ENCODE measurements at places on chromosomes 6 and 20.

GRCh38 chr6:44229376-44230033 is 6.1 kb downstream of the SLC29A1 start:
- DNase-seq: no peak

- DNase-seq: no peak
These were observed 67.6 kb downstream of the RAB44 start for GRCh38 chr6:36765190-36765589.

DNA sequence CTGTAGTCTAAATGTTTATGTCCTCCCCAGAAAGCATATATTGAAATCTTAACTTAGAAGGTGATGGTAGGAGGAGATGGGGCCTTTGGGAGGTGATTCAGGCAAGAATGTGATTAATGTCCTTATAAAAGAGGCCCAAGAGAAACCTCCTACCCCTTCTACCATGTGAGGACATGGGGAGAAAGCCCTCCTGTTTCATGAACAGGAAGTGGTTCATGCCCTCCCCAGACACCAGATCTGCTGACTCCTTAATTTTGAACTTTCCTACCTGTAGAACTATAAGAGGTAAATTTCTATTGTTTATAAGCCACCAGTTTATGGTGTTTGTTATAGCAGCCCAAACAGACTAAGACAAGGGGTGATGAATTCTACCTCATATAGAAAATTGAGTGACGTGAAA is 8.7 kb upstream of the ECT2L start:
- no peak for DNase-seq

DNA sequence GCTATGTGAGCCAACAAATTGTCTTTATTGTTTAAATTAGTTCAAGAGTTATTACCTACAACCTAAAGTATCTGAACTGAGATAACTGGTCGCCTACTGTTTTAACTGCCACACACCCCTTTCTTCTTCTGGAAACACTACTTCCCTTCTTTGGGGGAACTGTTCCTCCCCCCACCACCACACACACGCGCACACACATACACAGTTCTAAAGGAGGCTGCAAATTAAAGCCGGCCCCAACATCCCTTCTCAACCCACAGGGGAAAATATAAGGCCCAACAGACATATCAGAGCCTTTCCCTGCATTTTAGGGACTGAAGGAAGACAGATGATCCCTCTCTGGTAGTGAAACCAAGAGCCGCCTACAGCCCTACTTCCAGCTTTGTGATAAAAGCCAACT is 348.0 kb upstream of the JARID2 start:
- DNase-seq: no peak

DNA sequence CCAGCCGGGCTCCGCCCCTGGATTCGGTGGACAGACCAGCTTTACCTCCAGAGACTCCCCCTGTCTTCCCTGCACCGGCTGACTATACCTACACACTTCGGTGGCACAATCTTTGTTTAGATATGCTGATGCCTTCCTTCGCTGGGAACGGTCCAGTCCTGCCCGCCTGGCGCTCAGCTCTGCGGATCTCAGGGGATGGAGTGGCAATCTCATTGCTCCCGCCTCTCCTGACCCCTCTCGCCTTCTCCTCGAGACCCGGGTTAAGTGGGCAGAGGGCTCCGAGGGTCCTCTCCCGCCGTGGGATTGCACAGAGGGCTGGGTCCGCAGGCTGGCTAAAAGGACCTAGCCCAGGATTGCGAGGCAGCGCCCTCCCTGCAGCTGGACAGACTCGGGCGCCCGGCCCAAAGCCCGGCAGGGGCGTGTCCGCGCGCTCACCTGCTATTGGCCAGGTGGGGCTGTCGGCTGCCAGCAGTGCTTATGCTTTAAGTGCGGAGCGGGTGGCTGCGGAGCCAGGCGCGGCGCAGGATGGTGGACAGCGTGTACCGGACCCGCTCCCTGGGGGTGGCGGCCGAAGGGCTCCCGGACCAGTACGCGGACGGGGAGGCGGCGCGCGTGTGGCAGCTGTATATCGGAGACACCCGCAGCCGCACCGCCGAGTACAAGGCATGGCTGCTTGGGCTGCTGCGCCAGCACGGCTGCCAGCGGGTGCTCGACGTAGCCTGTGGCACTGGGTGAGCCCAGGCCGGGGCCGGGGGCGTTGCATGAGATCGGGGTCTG is at the start of gene GNMT:
GNMT (plus strand) TSS at position 512 of the 777 bp plus-strand sequence; CDS start at position 526, 14 bp downstream.
- DNase-seq: peak; percentile 58

DNA sequence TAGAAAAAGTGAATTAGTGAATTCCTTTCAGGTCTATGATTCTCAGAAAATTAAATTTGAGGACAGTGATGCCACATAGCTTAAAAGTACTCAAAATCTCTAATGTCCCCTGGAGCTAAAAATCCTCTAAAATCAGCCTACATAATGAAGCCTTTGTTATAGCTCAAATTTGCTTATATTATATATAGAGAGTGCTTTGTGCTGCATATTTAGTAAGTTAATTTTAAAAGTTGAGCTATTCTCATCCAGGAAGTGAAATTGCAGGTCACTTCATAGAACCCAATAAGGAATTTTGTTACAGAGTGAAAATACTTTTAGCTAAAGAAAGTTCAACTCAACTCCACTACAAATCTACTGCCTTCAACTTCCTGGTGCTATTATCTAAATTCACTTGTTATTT is 507.5 kb upstream of the MAP3K7 start:
- DNase-seq: no peak

DNA sequence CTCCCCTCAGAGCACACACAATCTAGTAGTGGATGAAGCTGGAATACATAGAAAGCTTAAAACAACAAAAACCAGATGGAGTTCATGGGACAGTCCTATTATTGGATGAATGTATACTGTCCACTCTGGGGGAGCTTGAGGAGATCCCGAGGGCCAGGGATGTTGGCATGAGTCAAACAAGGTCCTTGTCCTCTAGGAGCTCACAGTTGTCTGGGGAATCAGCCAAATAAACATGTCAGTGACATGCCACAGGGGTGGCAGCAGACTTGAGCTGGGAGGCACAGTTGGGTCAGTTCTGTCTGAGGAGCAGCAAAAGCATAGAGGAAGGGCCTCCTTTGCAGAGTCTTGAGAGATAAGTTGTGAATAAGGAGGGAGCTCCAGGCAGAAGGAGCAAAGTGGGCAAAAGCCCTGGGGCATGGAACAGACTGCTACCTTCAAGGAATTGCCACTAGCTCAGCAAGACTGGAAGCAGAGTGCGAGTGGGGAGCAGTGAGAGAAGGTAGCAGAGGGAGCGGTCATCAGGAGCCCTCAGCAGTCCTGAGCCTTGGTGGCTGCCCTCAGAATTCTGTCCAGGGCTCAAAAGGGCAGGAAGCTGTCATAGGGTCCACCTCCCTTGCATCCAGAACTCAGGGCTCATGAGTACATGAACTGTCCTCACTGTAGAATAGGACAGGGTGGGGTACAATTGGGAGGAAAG is 22.1 kb downstream of the L3MBTL1 start:
- no peak for DNase-seq

GRCh38 chr6:39452306-39453145 is 130.0 kb upstream of the KCNK16 start:
- DNase-seq: no peak

GRCh38 chr6:100130630-100131029 is 136.6 kb upstream of the MCHR2 start:
- DNase-seq: no peak

- DNase-seq: no peak
These were observed 42.4 kb downstream of the ILRUN start for GRCh38 chr6:34654061-34654710.

GRCh38 chr6:45961125-45961524 is 54.5 kb downstream of the CLIC5 start:
- DNase-seq: no peak

DNA sequence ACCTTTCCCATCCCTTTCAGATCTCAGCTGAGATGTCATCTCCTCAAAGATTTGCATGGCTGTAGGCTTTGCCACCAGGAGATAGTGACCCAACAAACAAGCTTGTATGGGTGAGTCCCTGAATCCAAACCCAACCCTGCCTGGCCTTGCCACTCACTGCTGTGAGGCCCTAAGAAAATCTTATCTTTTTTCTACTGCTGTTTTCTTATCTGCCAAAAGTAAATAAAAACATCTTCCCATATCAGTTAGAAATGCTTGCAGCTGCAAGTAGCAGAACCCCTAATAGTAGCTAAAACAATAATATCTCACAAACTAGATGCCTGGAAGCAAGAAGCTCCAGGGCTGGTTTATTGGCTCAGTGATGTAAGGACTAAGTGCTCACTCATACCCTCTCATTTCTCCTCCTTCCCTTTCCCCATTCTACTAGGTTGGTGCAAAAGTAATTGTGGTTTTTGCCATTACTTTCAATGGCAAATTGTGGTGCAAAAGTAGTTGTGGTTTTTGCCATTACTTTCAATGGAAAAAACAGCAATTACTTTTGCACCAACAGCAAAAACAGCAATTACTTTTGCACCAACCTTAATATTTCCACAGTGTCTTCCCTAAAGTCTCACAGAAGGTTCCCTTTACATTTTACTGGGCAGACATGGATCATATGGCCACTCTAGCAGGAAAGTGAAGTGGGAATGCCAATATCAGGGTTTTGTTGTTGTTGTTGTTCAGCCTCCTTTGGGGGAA is 56.7 kb upstream of the PSMF1 start:
- no peak for DNase-seq

GRCh38 chr6:44471271-44471981 is 83.9 kb downstream of the CDC5L start:
- DNase-seq: no peak

DNA sequence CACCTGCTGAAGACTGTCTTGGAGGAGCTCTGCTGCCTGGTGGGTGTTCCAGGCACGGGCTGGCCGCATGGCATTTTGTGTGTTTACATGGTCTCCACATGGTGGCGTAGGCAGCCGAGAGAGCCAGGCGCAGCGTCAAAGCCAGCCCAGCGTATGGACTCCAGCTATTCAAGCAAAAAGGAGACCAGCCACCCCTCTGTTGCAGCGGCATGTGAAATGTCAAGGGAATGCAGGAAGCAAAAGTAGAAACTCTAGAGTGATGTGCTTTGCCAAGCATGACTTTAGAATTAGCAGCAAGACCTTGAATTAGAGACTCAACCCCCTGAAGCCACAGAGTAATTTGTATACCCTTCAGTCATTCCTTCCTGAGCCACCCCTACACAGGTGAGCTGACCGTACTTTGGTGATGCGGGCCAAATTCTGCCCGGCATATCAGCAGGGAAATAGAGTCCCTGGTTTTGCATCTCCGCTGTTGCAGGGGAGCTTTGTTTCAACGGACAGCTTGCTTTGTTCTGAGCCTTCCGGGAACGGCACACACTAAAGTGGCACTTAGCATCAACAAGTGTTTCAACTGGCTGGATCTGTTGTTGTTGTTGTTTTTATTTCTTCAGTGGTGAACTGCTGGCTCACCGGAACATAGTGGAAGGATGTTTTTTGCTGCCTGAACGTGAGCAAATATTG is 48.5 kb downstream of the FNDC1 start:
- DNase-seq: no peak

- DNase-seq: no peak
These were observed 522.6 kb upstream of the MMS22L start for GRCh38 chr6:97805596-97805995.

- no peak for DNase-seq
These were observed 415.6 kb downstream of the GJA1 start for GRCh38 chr6:121851056-121851455.

- no peak for DNase-seq
These were observed 106.8 kb upstream of the THEMIS start for GRCh38 chr6:128007658-128008057.

DNA sequence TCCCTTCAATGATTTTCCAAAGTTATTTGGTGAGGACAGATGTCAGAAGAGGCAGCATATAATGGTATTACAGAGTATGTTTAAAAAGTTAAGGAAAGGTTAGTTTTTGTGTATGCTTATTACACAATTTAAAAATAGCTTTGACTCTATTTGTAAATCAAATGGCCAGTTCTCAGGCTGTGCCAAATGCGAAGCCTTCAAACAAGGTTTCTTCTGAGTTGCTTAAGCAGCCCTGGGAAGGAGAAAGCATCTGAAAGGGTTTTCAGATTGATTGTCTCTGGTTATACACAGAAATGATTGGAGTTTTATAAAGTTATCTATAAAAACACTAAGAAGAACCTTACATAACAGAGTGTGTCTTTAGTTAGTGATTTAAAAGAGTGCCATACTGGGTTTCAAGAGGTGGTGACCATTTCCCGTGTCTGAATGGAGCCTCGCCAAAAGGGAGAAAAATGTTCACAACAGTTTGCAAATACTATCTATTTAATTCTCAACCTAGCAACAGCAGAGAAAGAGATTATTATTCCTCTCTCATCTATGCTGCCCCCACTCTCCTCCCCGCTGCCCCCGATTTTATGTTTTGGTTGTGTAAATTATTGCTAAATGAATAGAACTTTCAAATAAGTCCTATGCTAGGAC is 16.7 kb downstream of the CD109 start:
- no peak for DNase-seq

- DNase-seq: no peak
These were observed 62.4 kb downstream of the DTD1 start for GRCh38 chr20:18650224-18650623.

DNA sequence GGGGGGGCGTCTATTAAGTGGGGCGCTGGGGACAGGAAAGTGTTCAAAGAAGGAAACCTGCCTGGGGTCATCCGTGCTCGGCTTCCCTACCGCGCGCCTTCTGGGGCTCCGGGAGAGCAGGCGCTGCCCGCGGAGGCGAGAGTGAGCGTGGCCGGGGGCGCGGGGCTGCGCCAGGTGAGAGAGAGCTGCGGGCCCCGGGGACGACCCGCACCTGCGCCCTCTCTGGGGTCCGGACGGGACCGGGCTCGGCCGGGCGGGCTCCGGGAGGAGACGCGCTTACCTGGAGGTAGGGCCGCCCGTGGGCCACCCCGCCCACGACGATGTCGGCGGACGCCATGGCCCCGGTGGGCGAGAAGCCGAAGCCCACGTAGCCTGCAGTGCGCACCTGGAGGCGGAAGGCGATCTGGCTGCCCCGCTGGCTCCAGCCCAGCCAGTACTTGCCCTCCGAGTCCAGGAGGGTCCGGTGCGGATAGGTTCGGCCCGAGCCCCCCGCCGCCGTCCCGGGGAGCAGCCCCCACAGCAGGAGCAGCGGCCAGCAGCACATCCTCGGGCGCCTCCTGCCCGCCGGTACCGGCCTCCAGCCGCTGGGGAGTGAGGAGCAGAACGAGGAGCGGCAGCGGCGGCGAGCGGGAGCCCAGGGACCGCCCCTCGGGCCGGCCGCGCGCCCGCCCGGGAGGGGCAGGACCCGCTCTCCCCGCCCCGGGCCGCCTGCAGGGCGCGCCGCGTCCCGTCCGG is at the start of gene MOXD1:
MOXD1 (minus strand) TSS at position 593 of the 735 bp plus-strand sequence; CDS start at position 544, 49 bp downstream.
- DNase-seq: no peak

GRCh38 chr20:43065299-43065698 is 124.4 kb downstream of the PTPRT start:
- no peak for DNase-seq

- DNase-seq: no peak
These were observed 23.3 kb downstream of the PPARD start for GRCh38 chr6:35365594-35366203.

DNA sequence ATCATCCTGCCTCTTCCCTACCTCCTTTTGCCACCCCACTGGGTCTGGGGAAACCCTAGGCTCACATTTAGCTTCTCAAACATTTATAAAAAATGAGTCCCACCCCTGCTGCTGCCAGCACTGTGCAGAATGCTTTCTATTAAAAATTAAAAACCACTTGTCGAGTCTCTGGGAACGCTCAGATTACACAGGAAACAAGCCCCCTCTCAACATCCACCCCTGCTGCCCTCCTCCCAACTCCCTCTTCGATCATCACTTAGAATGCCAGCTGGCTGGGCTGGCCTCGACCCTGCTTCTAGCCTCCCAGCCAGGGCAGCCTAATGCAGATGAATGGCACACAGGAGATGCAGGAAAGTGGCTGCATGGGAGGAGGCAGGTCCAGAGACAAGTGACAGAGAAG is 75.8 kb downstream of the CDH22 start:
- no peak for DNase-seq

Measured in breast epithelium (tissue), 4 donors.